ENCODE measurements at places on chromosomes 6 and 20.

DNA sequence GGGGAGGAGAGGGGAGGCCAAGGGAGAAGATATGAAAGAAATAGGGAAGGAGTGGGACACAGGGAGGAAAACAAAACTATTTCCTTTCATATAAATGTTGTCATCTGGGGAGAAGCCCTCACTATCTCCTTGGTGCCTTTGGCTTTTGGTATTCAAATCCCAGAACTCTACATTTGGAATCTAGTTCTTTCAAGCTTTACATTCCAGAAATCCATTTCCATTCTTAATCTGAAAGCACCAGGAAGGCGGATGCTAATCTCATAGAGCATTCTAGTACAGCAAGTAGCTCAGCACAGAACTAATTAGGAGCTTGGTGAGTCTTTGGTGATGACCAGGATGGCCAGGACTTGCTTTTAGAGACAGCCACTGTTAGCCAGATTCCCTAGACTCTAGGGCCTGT is 177.9 kb downstream of the KIF16B start:
- DNase-seq, result no peak

DNA sequence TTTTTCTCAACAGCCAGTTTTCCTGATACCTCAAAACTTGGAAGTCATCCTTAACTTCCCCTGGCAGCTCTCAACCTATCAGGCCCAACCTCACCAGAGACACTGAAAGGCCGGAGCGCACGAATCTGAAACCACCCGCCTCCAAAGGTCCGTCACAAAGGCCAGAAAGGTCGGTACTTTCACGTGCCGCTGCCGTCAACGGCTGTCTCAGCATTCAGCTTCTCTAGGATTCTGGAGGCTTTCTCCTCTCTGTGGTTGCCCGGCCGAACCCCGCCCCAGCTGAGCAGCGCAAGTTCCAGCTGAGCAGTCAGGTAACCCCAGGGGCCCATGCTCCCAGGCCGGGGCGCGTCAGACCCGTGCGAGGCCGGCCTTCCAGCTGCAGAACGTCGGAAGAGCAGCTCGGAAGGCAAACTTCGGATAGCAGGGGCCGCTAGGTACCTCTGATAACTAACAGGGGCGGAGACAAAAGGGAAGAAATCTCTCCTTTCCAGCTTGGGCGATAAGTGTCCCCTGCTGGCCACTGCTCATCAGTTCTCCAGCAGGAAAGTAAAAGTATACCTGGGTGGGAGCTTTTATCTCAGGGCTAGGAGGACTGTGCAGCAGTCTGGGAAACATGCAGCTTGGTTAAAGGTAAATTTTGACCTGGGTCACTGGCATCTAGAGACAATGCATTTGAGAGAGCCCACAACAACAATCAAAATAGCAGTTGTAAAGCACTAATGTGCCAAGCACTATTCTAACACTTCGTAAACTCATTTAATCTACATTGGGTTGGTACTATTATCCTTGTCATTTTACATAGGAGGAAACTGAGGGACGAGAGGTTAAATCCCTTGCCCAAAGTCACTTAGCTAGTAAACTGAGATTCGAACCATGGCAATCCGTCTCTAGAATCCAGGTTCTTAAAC is 16.1 kb downstream of the ZSCAN12 start:
- peak; percentile 93 for DNase-seq

- DNase-seq, result no peak
Observed at GRCh38 chr6:86331265-86331840, 606.0 kb upstream of the HTR1E start.

DNA sequence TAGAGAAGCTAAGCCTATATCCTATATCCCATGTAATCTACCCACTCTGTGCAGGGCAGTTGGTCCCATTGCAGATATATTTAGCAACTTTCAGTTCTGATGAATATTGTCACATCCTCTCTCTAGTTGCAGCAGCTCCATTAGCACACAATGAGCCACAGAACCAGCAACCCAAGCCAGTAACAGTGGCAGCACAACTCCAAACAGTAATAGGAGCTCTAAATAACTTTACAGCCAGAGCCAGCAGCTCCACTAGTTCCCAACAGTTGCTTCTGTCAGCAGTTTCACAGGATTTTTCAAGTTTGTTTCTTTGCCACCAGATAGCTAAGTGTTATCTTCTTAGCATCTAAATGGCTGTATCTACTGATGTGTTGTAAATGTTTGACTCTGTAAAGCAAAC is 490.8 kb downstream of the HTR1B start:
- DNase-seq, result no peak

- peak; percentile 16 for DNase-seq
Observed at GRCh38 chr6:99603421-99604165, 3.0 kb upstream of the PRDM13 start.

DNA sequence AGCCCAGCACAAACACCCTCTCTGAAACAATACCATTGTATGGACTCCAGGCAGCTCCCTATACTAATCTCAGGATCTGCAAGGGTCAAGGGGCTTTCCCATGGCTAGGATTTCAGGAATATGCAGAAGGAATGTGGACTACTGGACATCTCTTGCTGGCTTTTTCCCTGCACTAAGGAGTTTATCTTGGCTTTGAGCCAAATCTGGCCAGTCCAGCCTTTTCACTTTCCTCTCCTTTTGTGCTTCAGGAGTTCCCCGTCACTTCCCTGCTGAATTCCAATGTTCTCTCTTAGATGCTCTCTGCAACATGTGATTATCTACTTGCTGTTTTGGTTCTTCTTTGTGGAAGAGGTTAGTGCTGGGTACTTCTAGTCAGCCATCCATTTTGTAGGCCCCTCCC is 568.2 kb downstream of the HDGFL1 start:
- no peak for DNase-seq

DNA sequence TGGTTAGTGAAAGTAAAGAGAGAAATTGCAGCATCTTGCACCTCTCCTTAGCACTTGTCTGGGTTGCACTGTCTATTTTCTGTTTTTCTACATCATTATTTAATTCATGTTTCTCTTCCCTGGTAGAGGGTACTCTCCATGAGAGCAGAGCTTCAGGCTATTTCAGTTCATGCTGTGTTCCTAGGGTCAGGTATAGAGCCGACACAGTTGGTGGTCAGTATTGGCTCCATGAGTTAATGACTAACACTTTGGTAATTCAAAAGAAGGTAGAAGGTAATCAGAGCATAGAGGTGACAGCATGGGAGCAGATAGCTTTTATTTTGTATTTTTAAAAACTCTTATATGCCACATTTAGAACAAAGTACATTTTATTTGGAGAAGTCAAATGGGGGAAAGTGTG is 42.7 kb downstream of the RIMS1 start:
- DNase-seq, result no peak

- no peak for DNase-seq
Observed at GRCh38 chr6:13063300-13063918, 264.9 kb downstream of the TBC1D7 start.

- DNase-seq, result peak; percentile 28
Observed at GRCh38 chr20:64033981-64034493, 1.9 kb upstream of the C20orf204 start.

- DNase-seq, result peak; percentile 41
Observed at GRCh38 chr6:110882274-110882619, 7.7 kb downstream of the AMD1 start.

GRCh38 chr6:3345836-3346235 is 87.1 kb downstream of the PSMG4 start:
- DNase-seq, result no peak

- no peak for DNase-seq
Observed at GRCh38 chr20:62318400-62319345, 15.9 kb downstream of the ADRM1 start.

DNA sequence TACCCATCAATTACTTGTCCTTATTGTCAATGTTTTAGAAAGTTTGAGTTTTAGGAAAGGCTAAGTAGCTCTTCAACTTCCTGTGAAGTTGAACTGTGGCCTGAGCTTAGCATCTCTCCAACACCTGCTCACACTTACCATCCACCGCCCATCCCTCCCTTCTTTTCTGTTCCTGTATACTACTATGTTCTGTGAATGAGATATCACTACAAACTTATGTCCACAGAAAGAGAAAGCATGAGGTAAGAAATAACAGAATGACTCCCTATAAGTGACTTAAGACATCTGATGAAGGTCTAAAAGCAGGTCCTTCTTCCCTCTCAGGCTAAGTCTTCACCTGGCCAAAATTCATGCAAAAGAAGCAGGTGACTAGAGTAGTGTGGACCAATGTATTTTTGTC is 246.3 kb upstream of the PREP start:
- DNase-seq, result no peak

DNA sequence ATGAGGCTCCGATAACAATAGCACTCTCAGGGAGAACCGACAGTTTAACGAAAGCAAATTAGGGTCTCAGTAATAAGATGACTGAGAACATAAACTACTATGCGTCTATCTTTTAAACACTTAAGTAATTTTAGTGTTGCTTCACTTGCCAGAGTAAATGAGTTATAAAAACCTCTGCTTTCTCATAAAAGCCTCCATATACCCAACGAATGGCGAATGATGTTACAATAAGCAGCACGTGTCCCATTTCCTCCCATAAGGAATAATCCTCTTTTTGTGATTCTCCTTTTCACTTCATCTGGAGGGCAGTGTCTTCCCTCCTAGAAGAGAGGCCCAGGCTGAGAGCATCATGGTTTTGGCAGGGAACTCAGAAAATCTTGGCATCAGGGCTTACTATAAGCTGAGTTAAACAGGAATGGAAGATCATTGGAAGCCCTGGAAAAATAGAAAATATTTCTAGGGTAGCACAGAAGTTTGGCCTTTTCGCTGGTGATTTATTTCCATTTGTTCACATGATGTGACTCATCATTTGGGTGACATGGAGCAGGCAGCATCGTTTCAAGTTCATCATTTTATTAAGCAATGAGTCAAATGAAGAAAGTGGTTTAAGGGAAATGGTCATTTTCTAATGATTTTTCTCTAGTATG is 255.4 kb downstream of the ATXN1 start:
- DNase-seq, result peak; percentile 62
